Left ventricle myocardium inferior (tissue), 1 donor: ENCODE measurements at places on chromosomes 5 and 9. TPM values are rescaled to one million over a fixed set of nuclear protein-coding genes. Genes with fewer than 3 reads are reported as not detected.

DNA sequence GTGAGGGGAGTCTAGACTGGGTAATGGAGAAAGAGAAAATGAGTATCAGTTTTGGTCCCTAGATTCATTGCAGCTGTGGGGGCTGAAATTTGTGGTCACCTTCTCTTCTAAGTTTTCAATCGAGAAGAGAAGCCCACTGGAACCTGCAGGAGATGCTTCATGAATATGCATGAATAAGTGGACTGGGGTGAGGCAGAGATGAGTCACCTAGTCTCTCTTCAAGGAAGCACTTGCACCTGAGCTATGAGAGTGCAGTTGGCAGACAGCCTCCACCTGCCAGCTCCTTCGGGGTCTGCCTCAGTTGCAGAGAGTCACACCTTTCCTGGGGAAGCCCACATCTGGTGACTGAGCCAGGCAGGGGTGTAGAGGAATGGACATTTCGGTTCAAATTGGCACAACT is 69.1 kb downstream of the ZNF366 start:
- peak overlapping the region; percentile 13 for H3K27ac ChIP-seq
- no peaks in the 10 kb centered on the region for H3K27me3 ChIP-seq
- H3K4me3 ChIP-seq, result no peak overlapping the region
- DNase-seq, result no peak
- H3K4me1 ChIP-seq, result peaks cover 60% of the 10 kb centered on the region
- peaks cover 4% of the 10 kb centered on the region for H3K36me3 ChIP-seq

DNA sequence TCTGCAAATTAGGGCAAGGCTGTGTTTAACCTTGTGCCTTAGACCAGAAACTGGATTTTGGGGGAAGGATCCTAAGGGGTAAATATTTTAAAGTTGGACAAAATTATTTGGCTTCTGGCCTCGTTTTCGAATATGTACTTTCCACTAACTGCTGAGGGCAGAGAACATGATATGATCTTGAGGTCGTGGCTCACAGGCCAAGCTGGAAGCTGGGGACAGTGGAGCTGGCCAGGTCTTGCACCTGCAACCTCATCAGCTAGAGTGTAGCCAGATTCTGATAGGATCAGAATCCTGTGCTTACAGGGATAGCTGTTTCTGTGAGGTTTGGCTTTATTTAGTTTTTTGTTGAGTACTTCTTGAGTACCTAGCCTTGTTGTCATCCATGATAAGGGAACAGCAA is 24.9 kb downstream of the MAN2A1 start:
- no peak for DNase-seq
- H3K4me3 ChIP-seq, result no peak overlapping the region
- no peak overlapping the region for H3K27ac ChIP-seq
- peaks cover 15% of the 10 kb centered on the region for H3K36me3 ChIP-seq

- no peaks in the 10 kb centered on the region for H3K27me3 ChIP-seq
- no peak for DNase-seq
- no peak overlapping the region for H3K4me3 ChIP-seq
- H3K27ac ChIP-seq, result no peak overlapping the region
- H3K36me3 ChIP-seq, result no peaks in the 10 kb centered on the region
These were observed 58.1 kb downstream of the HAPLN1 start for GRCh38 chr5:83662558-83662957.

- no peaks in the 10 kb centered on the region for H3K4me1 ChIP-seq
- no peaks in the 10 kb centered on the region for H3K27me3 ChIP-seq
- no peak overlapping the region for H3K4me3 ChIP-seq
- no peak overlapping the region for H3K27ac ChIP-seq
These were observed 65.0 kb upstream of the FBXW11 start for GRCh38 chr5:172071309-172071875.

DNA sequence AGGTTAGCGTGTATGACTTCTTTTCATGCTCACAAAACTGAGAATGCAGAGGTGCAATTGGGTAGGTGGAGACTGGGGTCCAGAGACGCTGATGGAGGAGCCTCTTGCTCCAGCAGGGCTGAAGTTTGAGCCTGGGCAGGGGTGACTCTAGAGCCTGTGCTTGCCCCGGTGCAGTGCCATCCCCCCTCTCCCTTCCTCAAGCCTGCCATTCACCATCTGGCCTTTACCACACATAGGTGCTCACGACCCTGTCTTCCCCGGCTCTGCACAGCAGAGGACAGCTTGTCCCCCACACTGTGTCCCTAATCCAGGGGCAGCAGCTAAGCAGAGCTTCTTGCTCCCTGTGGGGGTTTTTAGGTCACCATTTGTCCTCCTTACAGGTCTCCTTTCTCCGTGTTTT is 86.5 kb downstream of the DAP start:
- DNase-seq, result no peak
- H3K36me3 ChIP-seq, result peaks cover 21% of the 10 kb centered on the region
- no peak overlapping the region for H3K4me3 ChIP-seq
- H3K27me3 ChIP-seq, result peaks cover 15% of the 10 kb centered on the region

DNA sequence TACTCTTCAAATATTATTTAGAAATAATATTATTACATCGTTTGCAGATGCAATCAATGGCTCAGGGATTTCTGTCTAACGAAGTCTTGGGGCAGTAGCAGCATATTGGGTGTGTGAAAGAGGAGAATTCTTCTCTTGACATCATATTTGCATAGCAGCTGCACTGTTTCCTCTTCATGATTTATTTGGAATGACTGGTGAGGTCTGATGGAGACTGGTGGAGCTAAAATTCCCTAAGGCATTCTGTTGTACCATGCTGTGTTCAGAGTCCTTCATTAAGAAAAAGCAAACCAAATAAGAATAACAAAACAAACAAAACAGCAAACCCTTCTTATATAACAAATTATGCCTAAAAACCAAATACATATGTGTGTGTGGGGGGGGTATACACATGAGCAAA is 177.6 kb downstream of the DIRAS2 start:
- no peaks in the 10 kb centered on the region for H3K4me1 ChIP-seq
- no peak overlapping the region for H3K27ac ChIP-seq
- no peak overlapping the region for H3K4me3 ChIP-seq
- H3K27me3 ChIP-seq, result peaks cover 31% of the 10 kb centered on the region

DNA sequence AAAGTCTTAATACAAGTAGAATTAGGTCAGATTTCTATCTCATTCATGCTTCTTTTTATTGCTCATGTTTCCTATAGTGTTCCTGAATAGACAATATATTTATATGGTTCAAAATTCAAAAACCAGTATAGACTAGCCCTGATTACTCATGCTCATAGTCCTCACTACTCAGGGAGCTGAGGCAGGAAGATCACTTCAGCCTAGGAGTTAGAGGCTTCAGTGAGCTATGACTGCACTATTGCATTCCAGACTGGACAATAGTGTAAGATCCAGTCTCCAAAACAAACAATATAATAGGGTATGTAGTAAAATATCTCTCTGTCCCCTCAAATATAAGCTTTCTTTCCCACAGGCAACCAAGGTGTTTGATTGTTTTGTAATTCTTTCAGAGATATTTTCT is 2.4 kb downstream of the ANKRD31 start:
- H3K36me3 ChIP-seq, result no peaks in the 10 kb centered on the region
- peaks cover 14% of the 10 kb centered on the region for H3K4me1 ChIP-seq
- no peak for DNase-seq
- no peak overlapping the region for H3K27ac ChIP-seq
- no peak overlapping the region for H3K4me3 ChIP-seq

DNA sequence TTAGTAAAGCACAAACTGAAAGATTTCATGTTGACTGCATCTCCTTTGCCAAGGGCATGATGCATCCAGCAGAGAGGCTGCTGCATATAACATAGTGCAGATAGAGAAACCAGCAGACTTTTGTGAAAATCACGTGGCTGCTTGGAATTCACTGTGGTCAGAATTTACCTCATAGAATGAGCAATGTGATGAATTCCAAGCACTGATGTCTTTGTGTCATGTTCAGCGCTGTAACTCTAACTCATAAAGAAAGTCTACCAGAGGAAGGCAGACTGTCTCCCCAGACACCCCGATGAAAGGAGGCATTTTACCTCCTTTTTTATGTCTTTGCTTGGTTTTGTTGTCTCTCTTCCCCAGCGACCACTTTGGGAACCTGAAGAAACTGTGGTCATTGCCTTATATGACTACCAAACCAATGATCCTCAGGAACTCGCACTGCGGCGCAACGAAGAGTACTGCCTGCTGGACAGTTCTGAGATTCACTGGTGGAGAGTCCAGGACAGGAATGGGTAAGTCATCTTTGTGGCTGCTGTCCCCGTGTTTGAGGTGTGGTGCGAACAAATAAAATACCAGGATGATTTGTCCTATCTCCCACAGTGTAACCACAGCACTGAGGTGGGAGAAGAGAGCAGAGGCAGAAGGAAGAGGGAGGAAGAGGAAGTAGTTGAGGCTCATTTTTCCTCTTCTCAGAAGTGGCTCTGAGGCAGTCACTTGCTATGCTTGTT is 42.0 kb downstream of the ITK start:
- DNase-seq, result no peak
- H3K27me3 ChIP-seq, result no peaks in the 10 kb centered on the region
- H3K36me3 ChIP-seq, result no peaks in the 10 kb centered on the region

DNA sequence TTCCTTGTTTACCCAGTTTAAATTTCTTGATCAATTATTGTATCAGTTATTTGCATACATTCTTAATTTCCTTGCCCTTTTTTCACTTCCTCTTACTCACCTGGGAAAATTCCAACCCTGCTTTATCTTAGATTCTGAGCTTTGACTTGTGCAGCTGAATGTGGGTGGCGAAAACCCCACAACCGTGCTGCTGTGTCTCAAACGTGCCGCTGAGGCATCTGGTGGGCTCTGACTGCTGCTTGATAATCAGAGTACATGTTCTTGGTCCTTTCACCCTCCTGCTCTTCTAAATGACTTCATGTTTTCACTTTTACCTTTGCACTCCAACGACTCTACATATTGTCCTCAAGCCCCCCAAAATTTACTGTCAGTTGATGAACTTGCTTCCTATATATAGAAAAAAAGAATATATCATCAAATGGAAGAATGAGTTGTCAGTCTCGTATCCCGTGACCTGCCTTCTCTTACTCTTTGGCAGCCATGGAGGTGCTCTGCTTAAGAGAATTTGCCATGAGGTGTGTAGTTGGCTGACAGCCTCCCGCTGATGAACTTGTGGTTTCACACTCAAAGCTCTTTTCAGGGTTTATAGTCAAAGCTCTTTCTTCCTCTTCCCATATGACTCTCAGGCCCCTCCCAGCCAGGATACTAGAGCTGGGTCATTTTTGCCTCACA is 14.0 kb upstream of the JAK2 start:
- H3K4me1 ChIP-seq, result peaks cover 9% of the 10 kb centered on the region
- H3K36me3 ChIP-seq, result no peaks in the 10 kb centered on the region
- no peak overlapping the region for H3K4me3 ChIP-seq

- H3K4me1 ChIP-seq, result no peaks in the 10 kb centered on the region
- H3K27me3 ChIP-seq, result peaks cover 15% of the 10 kb centered on the region
- H3K36me3 ChIP-seq, result no peaks in the 10 kb centered on the region
- no peak overlapping the region for H3K27ac ChIP-seq
- DNase-seq, result no peak
These were observed 110.0 kb upstream of the TUT7 start for GRCh38 chr9:86464242-86464641.

DNA sequence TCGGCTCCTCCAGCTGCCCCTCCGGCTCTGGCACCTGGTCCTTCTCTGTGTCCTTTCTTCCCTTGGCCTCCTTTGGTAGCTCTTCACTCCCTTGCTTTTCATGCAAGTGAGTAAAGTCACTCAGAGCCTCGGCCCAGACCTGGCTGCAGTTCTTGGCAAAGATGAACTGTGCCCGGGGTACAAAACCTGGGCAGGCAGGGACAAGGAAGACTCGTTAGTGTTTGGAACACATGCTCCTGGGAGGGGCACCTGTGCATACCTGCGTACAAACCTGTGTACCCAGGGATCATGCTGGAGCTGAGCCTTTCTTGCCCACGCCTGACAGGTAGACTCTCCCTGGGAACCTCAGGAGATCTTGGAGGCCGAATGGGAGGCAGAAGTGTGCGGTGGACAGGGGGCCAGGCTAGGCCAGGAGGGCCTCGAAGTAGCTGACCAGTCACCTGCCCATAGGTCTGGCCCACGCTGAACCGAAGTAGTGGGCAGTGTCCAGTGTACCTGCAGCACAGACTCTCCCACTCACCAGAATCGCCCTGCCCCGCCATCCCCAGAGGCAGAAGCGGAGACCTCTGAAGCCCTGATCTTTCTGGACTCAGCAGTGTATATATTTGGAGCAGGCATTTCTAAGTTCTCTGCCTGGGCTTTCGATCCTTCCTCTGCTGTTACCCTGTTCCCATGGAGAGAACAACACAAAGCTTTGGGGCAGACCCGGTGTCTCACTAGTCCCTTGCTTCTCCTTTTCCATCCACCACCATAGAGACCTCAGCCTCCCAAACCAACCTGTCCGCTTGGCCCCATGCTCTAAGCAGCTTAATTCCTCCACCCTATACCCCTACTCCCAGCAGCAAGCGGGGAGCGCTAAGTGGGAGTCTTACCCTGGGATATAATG is 41.9 kb upstream of the TESK1 start:
- no peaks in the 10 kb centered on the region for H3K27me3 ChIP-seq
- no peak for DNase-seq
- peaks cover 37% of the 10 kb centered on the region for H3K4me1 ChIP-seq
- H3K27ac ChIP-seq, result peak overlapping the region; percentile 76
- H3K4me3 ChIP-seq, result peak overlapping the region; percentile 45
- peaks cover 34% of the 10 kb centered on the region for H3K36me3 ChIP-seq

DNA sequence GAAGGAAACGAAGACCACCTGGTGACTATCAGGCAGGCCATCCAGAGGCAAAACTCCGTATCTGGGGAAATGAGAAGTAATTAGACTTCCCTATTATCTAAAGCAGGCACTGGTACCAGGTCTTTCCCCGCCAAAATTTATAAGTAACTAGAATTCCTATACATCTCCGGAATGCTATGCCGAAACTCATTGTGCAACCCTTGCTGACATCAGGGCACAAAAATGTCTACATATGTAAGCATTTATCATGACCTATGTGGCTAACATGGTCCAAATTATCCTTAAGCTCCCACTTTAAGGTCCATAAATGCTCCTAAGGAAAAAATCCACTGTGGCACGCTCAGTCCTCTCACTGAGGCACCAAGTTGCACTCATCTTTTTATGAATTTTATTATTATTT is 17.8 kb downstream of the ACTL7B start:
- no peaks in the 10 kb centered on the region for H3K36me3 ChIP-seq
- no peaks in the 10 kb centered on the region for H3K27me3 ChIP-seq
- H3K4me1 ChIP-seq, result peaks cover 8% of the 10 kb centered on the region
- DNase-seq, result no peak
- no peak overlapping the region for H3K4me3 ChIP-seq

GRCh38 chr5:144009116-144009515 is 161.3 kb downstream of the YIPF5 start:
- DNase-seq, result no peak
- H3K36me3 ChIP-seq, result no peaks in the 10 kb centered on the region
- no peaks in the 10 kb centered on the region for H3K27me3 ChIP-seq
- no peak overlapping the region for H3K4me3 ChIP-seq
- H3K4me1 ChIP-seq, result peaks cover 2% of the 10 kb centered on the region

GRCh38 chr5:169350016-169350415 is 49.1 kb upstream of the SLIT3 start:
- H3K4me1 ChIP-seq, result peaks cover 18% of the 10 kb centered on the region
- DNase-seq, result no peak
- peaks cover 78% of the 10 kb centered on the region for H3K27me3 ChIP-seq
- H3K27ac ChIP-seq, result no peak overlapping the region
- H3K4me3 ChIP-seq, result no peak overlapping the region

GRCh38 chr5:146633323-146633764 is 117.4 kb upstream of the GPR151 start:
- no peak for DNase-seq
- no peaks in the 10 kb centered on the region for H3K4me1 ChIP-seq
- H3K27me3 ChIP-seq, result no peaks in the 10 kb centered on the region
- H3K36me3 ChIP-seq, result no peaks in the 10 kb centered on the region
- H3K27ac ChIP-seq, result no peak overlapping the region

GRCh38 chr5:766666-767431 is 17.7 kb downstream of the ZDHHC11B start:
- H3K36me3 ChIP-seq, result peaks cover 25% of the 10 kb centered on the region
- H3K4me3 ChIP-seq, result no peak overlapping the region
- DNase-seq, result no peak
- no peaks in the 10 kb centered on the region for H3K27me3 ChIP-seq
- peaks cover 9% of the 10 kb centered on the region for H3K4me1 ChIP-seq
- no peak overlapping the region for H3K27ac ChIP-seq

ANKRD34B gene
- not detected for total RNA-seq

PCDHGB7 gene
- 7.9 TPM for total RNA-seq
